Gastroesophageal sphincter (tissue), 4 donors: ENCODE measurements at places on chromosomes 4 and X. TPM values are rescaled to one million over a fixed set of nuclear protein-coding genes. Genes with fewer than 3 reads are reported as not detected.

- ATAC-seq, result no peak
Observed at GRCh38 chr4:108709234-108709633, 53.6 kb downstream of the ETNPPL start.

DNA sequence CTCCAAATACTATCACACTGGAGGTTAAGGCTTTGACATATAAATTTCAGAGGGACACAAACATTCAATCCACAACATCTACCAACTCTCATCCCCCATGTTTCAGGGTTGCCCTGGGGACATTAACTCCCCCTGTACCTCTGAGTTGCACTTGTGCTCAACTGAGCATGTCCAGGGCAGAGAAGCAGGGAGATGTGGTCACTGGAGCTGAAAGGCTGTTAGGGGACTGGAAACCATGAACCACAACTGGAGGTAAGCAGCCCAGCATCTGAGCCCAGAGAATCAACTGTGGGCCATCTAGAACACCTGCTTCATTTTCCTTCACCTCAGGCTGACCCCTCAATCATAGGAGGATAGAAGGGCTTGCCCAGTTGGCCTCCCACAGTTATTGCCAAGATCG lies 641.1 kb downstream of the MID1IP1 start:
- no peak for ATAC-seq

GRCh38 chr4:151428346-151428745 lies 19.4 kb downstream of the FHIP1A start:
- no peak for ATAC-seq

DNA sequence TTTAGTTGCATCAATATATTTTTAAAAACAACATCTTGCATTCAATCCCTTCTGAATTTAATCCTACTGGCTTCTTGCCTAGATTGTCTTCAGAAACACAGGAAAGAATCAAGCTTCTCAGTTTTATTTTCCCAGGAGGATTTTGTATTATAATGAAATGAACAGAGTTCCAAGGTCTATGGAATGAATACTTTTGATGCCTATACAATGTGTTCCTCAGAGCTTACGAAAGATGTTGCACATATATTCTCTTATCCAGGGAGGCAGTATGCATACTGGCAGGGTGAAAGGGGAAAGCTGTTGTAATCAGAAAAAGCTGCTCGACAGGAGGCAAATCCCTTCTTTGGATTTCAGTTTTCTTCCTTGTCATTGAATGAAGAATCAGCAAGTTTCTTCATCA lies 8.8 kb downstream of the TMPRSS11D start:
- ATAC-seq, result no peak

DNA sequence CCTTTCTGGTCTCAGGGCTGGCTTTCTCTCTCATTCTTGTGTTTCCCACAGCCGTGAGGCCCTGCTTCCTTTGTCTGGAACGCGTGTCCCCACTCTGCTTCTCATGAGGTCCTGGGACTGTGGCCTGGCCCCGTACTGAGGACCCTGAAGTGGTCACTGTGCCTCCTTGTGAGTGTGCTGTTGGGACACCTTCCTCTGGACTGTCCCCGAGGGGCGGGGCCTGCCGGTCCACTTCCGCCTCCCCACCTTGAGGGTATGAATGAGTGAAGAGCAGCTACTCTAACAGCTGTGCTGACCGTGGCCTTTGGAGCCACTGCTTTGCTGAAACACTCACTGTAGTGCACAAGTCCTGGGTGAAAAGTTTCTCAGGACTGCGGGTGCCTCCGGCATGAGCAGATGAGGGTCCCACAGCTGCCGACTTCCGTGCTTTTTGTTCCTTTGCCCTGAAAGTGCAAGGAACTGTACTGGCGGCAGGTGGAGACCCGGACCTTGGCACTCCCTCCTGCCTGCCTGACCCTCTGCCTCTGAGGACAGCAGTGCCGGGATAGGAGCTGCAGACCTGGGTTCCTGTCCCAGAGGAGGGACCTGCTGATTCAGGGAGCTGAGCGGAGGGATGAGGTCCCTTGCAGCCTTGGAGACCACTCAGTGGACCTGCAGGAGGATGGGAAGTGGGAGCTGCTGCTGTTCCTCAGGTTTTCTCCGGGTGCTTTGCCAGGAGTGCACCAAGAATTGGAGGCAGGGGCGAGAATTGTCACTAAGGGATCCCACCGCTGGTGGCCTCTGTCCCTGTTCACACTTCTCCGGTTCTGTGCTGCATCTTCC lies 38.0 kb downstream of the HTT-AS start:
- no peak for ATAC-seq

DNA sequence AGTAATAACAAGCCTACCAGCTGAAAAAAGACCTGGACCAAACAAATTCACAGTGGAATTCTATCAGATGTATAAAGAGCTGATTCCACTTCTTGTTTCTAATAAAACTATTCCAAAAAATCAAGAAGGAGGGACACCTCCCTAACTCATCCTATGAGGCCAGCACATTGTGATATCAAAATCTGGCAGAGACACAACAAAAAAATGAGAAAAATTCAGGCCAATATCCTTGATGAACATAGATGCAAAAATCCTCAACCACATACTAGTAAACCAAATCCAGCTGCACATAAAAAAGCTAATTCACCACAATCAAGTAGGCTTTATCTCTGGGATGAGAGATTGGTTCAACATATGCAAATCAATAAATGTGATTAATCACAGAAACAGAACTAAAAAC lies 147.9 kb upstream of the NEIL3 start:
- ATAC-seq, result no peak

DNA sequence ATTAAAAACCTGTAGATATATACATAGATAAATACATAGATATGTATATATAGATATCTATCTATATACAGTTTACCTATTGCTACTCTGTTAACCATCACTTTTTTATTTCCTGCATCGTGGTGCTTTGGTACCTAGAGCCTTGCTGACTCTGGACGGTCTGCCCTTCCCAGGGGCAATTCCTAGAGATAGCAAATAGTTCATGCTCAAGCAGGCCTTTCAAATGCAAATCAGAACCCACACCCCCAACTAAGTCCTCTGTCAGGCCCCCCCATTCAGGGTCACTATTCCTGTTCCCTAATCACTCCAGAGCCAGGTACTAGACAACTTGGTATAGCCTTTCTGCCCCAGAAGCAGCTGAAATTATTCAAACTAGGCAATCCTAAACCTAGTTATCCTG lies 273.5 kb upstream of the ADGRL3 start:
- no peak for ATAC-seq

GRCh38 chr4:138789796-138790195 lies 225.8 kb upstream of the NOCT start:
- ATAC-seq, result no peak

Gene GABRG1
- total RNA-seq, result not detected

Gene PAGE2B
- total RNA-seq, result not detected

Gene TMEM31
- total RNA-seq, result not detected

Gene GPRASP3
- 4.8 TPM for total RNA-seq

Gene FAM149A
- total RNA-seq, result 28.5 TPM
